Sigmoid colon (tissue), 7 donors: ENCODE measurements at places on chromosomes 1 and 21. TPM values are rescaled to one million over a fixed set of nuclear protein-coding genes. Genes with fewer than 3 reads are reported as not detected.
A peak's percentile ranks its signal among the peaks of the same experiment; 100 is the strongest.

- no peak for DNase-seq
These were observed 12.0 kb downstream of the OTUD3 start for GRCh38 chr1:19894218-19894617.

DNA sequence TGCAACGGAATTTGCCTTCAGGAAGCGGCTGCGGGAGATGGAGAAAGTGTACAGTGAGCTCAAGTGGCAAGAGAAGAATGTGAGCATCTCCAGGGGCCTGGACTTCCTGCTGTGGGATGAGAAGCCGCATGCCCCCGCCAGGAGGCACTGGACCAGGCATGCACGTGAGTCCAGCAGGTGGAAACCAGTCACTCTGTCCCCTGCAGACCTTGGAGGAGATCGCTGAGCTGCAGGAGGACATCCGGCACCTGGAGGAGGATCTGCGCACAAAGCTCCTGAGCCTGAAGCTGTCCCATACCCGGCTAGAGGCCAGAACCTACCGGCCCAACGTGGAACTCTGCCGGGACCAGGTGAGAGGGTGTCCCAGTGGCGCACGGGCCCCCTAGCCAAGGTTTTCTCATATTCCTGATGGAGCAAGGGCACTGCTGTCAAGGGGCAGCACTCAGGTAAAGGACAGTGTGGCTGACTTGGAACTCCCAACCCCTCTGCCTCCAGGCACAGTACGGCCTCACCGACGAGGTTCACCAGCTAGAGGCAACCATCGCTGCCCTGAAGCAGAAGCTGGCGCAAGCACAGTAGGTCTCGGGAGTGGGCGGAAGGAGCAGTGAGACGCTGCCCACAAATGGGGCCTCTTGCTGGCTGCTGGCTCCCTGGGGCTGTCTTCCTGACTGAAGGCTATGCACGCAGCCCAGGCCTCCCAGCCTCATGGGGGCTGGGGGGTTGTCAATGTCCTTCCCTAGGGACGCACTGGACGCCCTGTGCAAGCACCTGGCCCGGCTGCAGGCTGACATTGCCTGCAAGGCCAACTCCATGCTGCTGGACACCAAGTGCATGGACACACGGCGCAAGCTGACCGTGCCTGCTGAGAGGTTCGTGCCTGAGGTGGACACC, 1.2 kb upstream of the ADPRS start:
- DNase-seq = peak; percentile 62

GRCh38 chr1:57949168-57949567, 525.3 kb upstream of the DAB1 start:
- no peak for DNase-seq

NR5A2 gene
- 1.9 TPM for total RNA-seq

DNA sequence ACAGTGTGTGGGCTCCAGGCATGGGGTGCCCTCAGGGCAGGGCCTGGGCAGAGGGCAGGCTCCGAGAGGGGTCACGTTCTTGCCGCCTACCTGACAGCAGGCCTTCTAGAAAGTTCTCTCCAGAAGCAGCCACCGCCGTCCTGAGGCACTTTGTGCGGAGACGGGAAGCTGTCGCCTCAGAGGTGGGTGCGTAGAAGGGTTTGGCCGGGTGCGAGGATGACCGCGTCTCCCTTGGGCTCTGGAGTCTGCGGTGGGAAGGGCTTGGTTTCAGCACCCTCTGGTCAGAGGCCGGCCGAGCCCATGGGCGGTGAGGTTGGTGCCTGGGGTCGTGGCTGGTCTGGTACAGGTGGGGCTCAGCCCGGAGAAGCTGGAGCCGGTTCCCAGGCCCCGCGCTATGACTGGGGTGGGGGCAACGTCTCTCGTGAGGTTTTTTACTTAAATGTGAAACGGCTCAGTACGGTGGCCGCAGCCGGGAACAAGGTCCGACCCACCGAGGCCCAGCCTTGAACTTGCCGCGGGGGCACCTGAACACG, 10.1 kb upstream of the TTLL10 start:
- no peak for DNase-seq

CD101 gene
- total RNA-seq = 1.1 TPM

DNA sequence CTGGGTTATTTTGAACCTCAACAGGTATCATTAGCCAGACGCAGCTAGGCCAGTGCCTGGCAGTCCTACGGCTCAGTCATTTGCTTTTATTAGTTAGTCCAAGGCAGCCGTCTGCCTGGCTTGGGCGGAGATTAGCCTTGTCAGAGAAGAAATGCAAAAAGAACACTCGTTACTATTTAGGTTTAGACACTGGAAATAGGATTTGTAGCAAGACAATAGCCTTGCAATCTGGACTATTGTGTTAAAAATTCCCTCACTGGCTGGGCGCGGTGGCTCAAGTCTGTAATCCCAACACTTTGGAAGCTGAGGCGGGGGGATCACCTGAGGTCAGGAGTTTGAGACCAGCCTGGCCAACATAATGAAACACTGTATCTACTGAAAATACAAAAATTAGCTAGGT, 11.0 kb upstream of the PRKCZ start:
- no peak for DNase-seq

- no peak for DNase-seq
These were observed 175.5 kb upstream of the NCAM2 start for GRCh38 chr21:20822666-20823065.

GRCh38 chr1:199067483-199067882, 428.6 kb downstream of the PTPRC start:
- DNase-seq = no peak

GRCh38 chr1:103948526-103948925, 198.8 kb downstream of the AMY1C start:
- DNase-seq = no peak

DNA sequence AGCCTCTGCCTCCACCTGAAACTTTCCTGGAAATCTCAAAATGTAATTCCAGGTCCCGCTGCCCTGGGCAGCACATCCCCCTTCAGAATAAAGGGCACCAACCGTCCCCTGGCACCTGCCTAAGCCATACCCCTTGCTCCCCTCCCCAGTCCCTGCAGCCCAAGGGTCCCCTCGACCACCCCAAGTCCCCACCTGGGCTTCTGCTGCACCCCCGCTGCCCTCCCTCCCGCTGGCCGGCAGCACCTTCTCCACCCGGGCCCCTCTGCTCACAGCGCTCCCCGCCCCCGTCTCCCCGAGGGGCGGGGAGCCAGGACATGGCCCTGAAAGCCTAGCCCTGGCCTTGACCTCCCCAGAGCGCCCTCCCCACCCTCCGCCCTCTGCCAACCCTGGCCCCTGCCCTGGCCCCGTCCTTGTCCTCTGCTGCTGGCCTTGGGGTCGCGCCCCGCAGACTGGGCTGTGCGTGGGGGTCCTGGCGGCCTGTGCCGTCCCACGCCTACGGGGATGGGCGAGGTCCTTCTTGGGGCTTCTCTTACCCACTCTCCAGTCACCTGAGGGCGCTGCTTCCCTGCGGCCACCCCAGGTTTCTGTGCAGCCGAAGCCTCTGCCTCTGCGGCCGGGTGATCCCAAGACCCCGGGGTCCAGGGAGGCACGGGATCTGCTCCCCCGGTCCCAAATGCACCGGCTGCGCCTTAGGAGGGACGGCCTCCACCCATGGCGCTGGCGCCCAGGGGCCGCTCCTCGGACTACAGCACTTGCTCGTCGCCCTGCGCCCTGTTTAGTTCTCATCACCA, 41.7 kb downstream of the WDR4 start:
- DNase-seq = no peak

- DNase-seq = no peak
These were observed 12.5 kb downstream of the DMAP1 start for GRCh38 chr1:44225761-44226160.

UBQLN4 gene
- 19.1 TPM for total RNA-seq

NCAM2 gene
- total RNA-seq = 8.2 TPM

DNA sequence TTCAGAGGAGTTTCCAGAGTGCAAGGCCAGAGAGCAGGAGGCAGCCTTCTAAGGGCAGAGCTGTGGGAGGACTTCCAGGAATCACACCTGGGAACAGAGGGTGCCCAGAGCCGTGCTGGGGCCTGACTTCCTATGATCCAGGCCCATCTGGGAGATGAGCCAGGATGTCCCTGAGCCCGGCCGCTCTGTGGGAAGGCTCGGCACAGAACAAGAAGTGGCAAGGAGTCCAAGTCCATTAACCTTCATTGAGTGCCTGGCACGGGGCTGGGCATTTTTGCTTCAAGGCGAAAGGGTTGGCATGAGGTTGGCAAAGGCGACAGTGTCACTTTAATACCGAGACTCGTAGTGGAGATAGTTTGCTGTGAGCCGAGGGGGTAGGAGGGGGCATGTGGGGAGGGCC, 18.2 kb downstream of the TMEM201 start:
- no peak for DNase-seq

GRCh38 chr1:35115459-35116383, 36.5 kb downstream of the ZMYM1 start:
- DNase-seq = no peak

IL20 gene
- total RNA-seq = not detected

- DNase-seq = no peak
These were observed 681.2 kb downstream of the PLPP3 start for GRCh38 chr1:55898181-55898580.

- DNase-seq = peak; percentile 82
These were observed 3.0 kb upstream of the SDE2 start for GRCh38 chr1:226001963-226002666.

GRCh38 chr1:14634486-14634885, 36.0 kb downstream of the KAZN start:
- DNase-seq = no peak

GRCh38 chr1:160626509-160627342, 20.1 kb downstream of the SLAMF1 start:
- no peak for DNase-seq

- DNase-seq = no peak
These were observed 5.9 kb downstream of the USP24 start for GRCh38 chr1:55209247-55209646.

DNA sequence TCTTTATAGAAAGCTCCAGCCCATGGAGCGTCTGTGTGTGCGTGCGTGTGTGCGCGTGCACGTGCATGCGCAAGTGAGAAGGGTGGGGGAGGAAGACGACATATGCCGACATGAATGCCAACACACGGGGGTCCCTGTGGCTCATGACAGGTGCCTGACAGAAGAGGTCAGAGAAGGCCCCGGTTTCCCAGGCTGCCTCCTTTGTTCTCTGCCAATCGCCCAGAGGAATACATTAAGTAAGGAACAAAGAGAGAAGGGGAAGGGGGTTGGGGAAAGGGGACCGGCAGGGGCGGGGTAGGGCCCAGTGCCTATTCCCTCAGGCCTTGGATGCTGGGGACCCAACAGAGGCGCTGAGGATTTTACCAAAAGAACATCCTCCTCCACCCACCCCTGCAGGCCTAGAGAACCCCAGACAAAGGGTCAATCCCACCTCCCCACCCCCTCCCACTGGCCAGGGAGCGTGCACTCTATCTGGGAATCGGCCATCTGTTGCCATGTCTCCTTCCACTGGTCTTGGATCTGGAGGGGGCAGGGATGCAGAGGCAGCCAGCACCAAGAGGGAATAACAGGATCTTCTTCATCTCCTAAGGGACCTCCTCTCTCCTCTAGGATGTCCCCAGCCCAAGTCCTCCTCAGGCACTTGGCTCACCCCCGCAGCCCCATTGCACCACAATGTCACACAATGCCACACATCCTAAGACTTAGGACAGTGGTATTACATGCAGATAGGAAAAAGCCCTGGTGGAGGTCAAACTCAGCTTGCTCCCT, 39.4 kb downstream of the PIK3C2B start:
- DNase-seq = no peak

GRCh38 chr1:200139661-200140250, 112.2 kb downstream of the NR5A2 start:
- DNase-seq = no peak

TMCO1 gene
- 71.3 TPM for total RNA-seq

DNA sequence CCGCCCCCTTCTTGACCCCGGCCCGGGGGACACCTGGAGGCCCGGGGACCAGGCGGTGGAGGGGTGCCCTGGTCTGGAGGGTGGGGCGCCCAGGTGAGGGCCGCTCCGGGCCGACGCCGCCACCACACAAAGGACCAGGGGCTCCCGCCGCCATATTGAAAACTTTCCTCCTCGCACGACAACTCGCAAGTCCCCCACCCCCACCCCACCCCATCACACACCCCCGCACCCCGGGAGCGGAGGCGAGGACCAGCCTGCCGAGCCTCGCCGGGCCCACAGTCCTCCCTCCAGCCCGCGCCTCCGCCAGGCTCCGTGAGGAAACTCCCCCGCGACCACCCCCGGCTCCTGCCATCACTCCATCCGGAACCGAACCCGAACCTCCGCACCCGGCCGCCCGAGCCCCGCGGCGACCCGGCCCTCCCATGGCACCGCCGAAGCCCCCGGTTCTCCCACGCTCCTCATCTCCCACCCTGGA, 733 bp downstream of the KDM5B start:
- DNase-seq = peak; percentile 68

DNA sequence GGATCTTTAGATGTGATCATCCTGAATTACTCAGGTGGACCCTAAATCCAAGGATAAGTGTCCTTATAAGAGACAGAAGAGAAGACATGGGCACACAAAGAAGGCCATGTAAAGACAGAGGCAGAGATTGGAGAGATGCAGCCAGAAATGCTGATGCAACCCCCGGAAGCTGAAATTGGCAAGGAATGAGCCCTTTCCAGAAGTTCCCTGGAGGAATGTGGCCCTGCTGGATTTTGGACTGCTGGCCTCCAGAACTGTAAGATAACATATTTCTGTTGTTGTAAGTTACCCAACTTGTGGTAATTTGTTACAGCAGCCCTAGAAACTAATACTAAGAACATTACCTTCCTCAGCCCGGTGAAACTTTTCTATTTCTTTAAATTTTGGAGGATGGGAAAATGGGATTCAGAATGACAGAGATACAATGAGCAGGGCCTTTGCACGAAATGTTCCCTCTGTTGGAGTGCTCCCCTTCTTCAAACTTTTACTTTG, 11.2 kb upstream of the PLPP3 start:
- no peak for DNase-seq

- DNase-seq = peak; percentile 63
These were observed 153.5 kb downstream of the RERE start for GRCh38 chr1:8663915-8664329.

- DNase-seq = no peak
These were observed 5.0 kb upstream of the MRPS15 start for GRCh38 chr1:36469163-36469562.

- DNase-seq = peak; percentile 59
These were observed 1.5 kb downstream of the LSS start for GRCh38 chr21:46226920-46227599.

- no peak for DNase-seq
These were observed 266.2 kb downstream of the OLFM3 start for GRCh38 chr1:101730559-101730958.

DNA sequence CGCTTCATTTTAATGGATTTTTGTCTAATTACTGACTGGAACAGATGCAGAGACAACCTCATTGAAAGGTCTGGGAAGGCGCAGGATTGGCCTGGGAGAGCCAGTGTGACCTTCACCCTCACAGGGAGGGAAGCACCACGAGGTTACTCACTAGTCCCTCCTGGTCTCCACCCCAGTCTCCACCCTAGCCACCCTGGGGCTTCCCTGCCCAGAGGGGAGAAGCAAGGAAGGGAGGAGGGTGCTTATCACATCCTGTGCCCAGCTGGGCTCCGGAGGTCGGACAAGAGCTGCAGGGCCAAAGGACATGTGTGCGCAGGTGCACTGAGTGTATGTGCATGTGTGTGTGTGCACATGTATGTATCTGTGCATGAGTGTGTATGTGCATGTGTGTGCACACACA, 220.1 kb upstream of the VAMP3 start:
- no peak for DNase-seq

GRCh38 chr1:27257155-27257554, 22.7 kb downstream of the WDTC1 start:
- DNase-seq = no peak

LRRC40 gene
- 20.7 TPM for total RNA-seq

SMCP gene
- not detected for total RNA-seq

FALEC gene
- total RNA-seq = not detected

- DNase-seq = no peak
These were observed 44.5 kb upstream of the PRRX1 start for GRCh38 chr1:170619241-170620028.

- no peak for DNase-seq
These were observed 563.3 kb downstream of the KIF26B start for GRCh38 chr1:245718123-245718522.
